ENCODE measurements at places on chromosomes 6 and 20. TPM values are rescaled to one million over a fixed set of nuclear protein-coding genes. Genes with fewer than 3 reads are reported as not detected.

- DNase-seq, result no peak
Measured at GRCh38 chr6:68975064-68975463, 340.0 kb downstream of the ADGRB3 start.

GRCh38 chr6:35216851-35217811 lies 3.4 kb downstream of the SCUBE3 start:
- no peak for DNase-seq

DNA sequence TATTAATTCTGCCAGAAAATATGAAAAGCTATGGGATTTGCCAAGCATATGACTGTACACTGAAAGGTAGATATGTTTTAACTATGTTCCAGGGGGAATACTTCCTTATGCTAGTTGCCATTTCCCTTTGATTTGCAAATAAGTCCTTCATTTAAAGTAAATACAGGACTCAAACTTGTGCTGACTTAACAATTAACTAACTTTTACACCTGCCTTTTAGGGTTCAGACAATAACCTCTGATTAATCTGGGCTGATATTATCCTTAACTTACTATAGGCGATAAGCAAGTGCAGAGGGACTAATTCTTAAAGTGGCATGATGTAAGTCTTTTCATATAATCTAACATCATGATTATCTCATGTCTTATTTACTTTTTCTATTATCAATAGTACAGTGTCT lies 143.1 kb downstream of the AHI1 start:
- no peak for DNase-seq

DNA sequence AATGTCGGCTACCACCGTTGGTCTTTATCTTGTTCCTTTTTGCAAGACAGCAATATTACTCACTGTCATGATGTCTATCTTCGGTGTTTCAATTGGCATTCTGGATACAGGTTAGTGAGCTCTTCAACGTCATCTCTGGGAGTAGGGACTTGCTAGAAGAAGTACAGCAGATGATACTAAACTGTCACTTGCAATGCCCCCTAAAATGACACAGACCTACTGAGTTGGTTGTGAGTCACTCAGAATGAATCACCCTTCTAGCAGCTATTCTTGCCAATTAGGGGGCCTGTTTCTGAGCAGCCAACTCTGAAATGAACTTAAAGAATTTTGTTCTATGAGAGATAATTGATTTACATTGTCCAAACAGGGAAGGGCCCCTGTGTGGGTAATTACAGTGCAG lies 176.5 kb downstream of the SLC16A10 start:
- DNase-seq, result no peak

GRCh38 chr6:134413241-134413643 lies 95.3 kb upstream of the SGK1 start:
- DNase-seq, result no peak

DNA sequence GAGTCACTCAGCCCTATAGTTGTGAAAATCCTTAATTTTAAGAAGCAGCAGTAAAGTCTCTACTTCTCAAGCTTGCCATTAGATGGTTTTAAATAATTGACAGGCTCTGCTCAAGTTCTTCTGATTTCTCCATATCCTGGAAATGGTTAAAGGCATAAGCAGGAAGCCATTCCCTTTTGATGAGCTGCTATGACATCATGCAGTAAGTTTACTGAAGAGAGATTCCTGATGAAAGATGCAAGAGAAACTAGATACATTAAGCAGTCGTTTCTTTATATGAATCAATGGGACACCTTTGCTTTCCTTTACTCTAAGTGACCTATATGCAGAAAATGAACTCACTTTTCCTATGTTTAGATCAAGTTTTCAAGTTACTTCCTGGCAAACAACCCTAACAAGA lies 9.8 kb downstream of the POPDC3 start:
- DNase-seq, result no peak

- DNase-seq, result no peak
Measured at GRCh38 chr6:34514112-34514511, 42.0 kb downstream of the SPDEF start.

DNA sequence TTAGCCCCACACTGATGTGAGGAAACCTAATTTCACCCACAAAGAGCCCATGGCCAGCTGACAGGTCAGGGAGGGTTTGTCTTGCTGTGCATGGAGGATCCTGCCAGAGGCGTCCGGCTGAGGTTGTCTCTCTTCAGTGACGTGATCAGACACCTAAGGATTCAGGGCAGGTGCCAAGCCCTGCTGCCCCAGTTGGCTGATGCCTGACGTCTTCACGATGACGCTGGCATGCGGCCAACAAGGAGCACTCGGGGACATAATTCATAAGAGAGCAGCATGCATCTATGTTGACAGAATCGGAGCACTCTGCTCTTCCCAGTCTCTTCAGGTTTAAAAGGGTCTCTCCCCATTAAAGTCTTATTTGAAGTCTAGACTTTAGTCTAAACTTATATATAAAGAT lies 47.8 kb downstream of the PSMB1 start:
- no peak for DNase-seq

DNA sequence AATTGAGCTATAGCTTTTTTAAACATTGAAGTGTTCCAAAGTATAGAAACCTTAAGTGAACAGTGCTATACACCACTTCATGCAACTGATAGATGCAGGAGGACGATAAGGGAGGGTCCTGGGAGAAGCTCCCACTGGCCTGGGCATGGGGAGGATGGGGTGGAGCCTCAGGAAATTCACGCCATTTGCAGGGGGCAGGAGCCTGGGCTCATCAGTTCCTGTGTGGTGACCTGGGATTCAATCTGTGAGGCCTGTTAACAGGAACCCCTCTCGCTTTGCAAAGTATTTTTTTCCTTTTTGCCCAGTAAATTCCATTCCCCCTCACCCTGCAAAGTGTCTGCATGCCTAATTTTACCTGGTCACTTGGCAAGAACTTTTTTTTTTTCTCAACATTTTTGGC lies 11.0 kb upstream of the ASCC3 start:
- DNase-seq, result no peak

- DNase-seq, result no peak
Measured at GRCh38 chr6:79167931-79168694, 66.4 kb downstream of the HMGN3 start.

GRCh38 chr6:55758156-55758937 lies 117.0 kb downstream of the BMP5 start:
- DNase-seq, result no peak

GRCh38 chr6:156420172-156420993 lies 356.8 kb upstream of the ARID1B start:
- no peak for DNase-seq

DNA sequence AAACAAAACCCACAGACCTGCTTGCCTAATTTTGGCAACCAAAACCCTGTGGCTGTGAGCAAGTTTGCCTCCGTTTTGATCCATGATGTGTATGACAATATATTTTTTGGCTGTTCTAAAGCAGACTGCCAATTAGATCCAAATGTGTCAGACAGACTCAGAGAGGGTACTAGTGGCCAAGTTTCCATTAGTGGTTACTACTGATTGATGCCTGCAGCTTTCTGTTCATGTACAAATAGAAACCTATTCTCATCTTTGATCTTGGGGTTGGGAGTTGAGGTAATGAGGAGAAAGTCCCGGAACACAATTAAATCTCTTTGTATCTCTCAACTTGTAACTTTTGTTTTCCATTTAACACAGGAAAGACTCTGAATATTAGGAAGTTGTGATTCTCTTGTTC lies 100.9 kb downstream of the RNF144B start:
- DNase-seq, result no peak

DNA sequence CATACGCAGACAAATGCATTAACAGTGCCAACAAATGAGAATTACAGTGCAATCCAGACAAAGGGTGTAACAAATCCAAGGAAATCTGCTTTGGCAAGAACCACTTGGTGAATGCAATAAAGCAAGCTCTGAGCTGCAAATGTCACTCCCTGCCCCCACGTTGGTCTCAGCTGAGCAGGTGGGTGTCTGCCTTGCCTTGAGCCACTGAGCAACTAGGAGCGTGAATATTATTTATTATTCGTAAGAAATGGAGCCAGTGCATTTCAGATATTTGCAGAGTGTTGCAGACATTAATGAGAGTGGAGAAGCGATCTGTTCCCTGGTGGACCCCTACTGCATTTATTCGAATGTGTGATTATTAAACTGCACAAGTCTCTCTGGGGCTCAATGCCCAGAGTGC lies 36.6 kb upstream of the F13A1 start:
- DNase-seq, result no peak

DNA sequence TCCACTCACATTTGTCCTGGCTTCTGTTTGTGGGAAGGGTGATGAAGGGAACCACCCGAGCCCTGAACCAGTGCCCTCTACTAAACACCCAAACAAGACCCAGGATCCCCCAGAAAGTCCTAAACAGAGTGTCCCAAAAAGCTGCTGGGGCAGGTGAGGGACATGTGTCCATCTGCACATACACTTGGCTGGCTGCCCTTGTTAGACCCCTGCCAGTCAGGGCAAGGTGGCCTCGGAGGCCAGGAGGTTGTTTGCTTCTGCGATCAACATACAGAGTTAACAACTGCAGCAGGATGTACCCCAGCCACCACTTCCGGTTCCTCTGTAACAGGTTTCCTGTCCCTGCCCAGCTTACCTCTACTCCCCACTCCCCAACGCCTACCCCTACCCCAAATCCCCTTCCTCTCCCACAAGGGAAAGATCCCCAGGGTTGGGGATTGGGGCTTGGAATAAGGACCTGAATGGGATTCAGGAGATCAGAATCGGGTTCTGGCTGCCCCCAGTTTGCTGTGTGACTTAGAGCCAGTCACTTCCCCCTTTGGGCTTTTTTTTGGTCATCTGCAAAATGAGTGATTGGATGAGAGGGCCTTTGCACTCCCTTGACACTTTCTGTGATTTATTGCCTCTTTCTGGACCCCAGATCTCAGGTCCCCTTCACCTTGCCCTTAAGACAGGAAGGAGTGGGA lies 13.9 kb downstream of the DEF6 start:
- DNase-seq, result peak; percentile 68

- no peak for DNase-seq
Measured at GRCh38 chr6:154457881-154458284, 52.6 kb downstream of the CNKSR3 start.

DNA sequence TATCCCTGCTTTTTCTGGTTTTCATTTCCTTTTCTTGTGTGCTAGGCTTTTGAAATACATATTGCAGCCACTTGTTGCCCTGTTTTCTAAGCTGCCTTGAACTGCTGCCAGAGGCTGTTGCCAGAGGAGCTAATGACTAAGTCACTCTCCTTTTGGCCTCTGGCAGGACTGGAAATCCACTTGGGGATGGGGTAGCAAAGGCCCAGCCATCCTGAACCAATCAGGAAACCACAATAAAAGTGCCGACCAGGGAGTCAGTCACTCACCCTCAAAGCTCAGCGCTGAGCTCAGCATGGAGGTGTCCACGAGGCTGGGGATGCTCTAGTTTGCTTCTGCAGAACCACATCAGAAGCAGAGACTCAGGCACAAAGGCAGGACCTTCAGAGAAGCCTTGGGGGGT lies 813.0 kb downstream of the DHX35 start:
- DNase-seq, result no peak

- no peak for DNase-seq
Measured at GRCh38 chr6:34795836-34796425, 4.0 kb downstream of the BLTP3A start.

- no peak for DNase-seq
Measured at GRCh38 chr20:38112261-38112929, 52.7 kb downstream of the TGM2 start.

DNA sequence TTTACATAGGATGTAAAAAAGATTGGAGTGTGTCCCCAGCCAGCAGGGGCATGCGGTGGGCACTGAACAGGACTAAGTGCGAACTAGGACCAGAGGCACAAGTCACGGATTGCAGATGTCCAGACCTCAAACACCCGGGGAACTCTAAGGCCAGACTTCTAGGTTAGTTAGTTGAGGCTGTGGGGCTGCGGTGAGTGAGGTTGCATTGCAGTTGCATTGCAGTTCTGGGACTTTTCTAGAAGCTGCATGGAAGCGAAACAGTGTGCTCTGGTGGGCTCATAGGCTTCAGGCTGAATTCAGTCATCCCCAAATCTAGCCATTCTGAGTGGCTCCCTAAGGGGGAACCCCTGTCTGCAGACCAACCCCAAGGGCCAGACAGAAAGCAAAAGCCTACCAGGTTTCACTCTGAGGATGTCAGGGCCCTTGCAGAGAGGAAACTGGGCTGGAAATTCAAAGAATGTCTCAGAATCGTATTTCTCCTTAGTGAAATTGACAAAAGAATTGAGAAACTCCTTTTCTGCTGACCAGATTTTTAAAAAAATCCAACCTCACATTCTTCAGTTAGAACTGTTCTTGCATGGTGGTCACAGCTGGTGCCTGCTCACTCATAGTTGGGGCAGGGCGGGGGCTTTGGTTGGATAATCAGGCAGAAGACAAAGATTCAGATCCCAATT lies 182.8 kb downstream of the ZDHHC14 start:
- peak; percentile 51 for DNase-seq

DNA sequence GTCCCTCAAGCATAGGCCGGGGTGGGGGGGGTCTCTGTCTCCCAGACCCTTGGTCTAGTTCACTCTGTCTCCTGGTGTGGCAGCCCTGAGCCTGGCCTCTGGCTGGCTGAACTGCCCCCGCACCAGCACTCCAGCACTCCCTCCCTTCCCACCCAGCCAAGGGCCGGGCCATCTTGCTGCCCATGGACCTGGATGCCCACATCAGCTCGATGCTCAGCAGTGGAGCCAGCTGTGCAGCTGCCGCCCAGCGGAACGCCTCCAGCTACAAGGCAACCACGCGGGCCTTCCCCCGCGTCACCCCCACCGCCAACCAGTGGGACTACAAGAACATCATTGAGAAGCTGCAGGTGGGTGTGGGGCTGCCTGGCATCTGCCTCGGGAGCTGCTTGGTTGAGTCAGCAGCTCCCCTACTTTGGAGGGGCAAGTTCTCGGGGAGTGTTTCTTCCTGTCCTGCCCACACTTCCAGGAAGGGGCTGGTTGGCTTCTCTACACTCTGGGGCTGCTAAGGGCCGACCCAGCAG lies 28.4 kb downstream of the UQCC2 start:
- DNase-seq, result no peak

DNA sequence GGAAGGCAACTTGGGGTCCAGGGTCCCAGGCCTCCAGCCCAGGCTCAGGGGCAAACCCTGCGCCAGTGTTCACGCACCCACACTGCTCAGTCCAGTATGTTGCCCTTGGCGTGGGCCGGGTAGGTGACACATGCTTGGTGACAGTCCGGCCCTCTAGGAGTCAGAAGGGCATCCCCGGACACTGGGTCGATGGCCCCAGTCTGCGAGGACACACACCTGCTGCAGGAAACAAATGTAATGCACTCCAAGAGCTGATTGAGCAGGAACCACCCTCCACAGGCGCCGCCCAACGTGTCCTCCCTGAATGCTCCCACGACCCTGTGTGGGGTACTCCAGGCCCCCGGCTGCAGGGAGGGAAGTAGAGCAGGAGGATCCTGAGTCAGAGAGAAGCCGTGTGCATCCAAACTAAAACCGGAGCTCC lies 160.7 kb downstream of the DLL1 start:
- peak; percentile 40 for DNase-seq

IL17F gene
- not detected for total RNA-seq

HEY2 gene
- 0.40 TPM for total RNA-seq

EYS gene
- not detected for total RNA-seq

AHCY gene
- 52.4 TPM for total RNA-seq

MMP24 gene
- total RNA-seq, result 1.3 TPM

PNLDC1 gene
- total RNA-seq, result not detected

EYA2 gene
- total RNA-seq, result 0.40 TPM

ZFP57 gene
- not detected for total RNA-seq

MEI4 gene
- total RNA-seq, result not detected

C20orf141 gene
- total RNA-seq, result not detected

HLA-DMB gene
- total RNA-seq, result 59.4 TPM
